ENCODE measurements at places on chromosomes 5 and 9. TPM values are rescaled to one million over a fixed set of nuclear protein-coding genes. Genes with fewer than 3 reads are reported as not detected.

Gene EGFLAM
- total RNA-seq = 0.69 TPM

Gene LCN9
- 0.57 TPM for total RNA-seq

Gene CCDC192
- total RNA-seq = 0.60 TPM

Gene DRD1
- not detected for total RNA-seq

Gene DND1
- total RNA-seq = 3.1 TPM

Gene TICAM2
- total RNA-seq = 1.1 TPM

Gene LRRC8A
- 38.2 TPM for total RNA-seq

Gene FAT2
- total RNA-seq = 0.07 TPM

Gene DMXL1
- total RNA-seq = 47.0 TPM

DNA sequence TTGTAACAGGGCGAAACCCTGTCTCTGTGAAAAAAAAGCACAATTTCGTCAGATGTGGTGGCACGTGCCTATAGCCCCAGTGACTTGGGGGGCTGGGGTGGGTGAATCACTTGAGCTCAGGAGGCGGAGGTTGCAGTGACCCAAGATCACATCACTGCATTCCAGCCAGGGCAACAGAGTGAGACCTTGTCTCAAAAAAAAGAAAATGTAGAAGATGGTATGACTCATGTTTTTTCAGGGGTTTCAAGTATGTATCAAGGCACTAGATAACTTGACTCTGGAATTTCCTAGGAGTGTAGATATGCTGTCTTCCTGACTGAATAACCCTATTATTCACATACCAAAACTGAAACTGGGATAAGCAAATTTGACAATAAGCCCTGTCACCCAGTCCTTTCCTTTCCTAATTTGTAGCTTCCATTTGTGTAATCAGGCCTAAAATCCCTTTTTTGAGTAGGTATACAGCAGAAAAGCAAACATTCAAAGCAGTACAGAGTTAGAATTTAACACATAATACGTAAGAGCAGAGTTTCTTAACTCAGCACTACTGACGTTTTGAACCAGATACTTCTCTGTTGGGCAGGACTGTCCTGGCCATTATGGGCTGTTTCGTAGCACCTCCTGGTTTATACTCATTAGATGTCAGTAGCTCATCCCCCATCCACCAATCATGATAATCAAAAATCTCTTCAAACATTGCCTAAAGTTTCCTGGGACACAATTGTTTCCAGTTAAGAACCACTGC, 17.3 kb upstream of the ANKRD18B start:
- H3K27ac ChIP-seq = peak overlapping the region; percentile 66
- H3K36me3 ChIP-seq = peaks cover 1% of the 10 kb centered on the region
- H3K27me3 ChIP-seq = no peaks in the 10 kb centered on the region
- H3K4me3 ChIP-seq = no peak overlapping the region

GRCh38 chr5:133952729-133953567, 15.5 kb downstream of the C5orf15 start:
- DNase-seq = no peak
- no peak overlapping the region for H3K4me3 ChIP-seq
- H3K36me3 ChIP-seq = peaks cover 8% of the 10 kb centered on the region
- no peaks in the 10 kb centered on the region for H3K27me3 ChIP-seq
- H3K27ac ChIP-seq = no peak overlapping the region
- H3K4me1 ChIP-seq = no peaks in the 10 kb centered on the region

DNA sequence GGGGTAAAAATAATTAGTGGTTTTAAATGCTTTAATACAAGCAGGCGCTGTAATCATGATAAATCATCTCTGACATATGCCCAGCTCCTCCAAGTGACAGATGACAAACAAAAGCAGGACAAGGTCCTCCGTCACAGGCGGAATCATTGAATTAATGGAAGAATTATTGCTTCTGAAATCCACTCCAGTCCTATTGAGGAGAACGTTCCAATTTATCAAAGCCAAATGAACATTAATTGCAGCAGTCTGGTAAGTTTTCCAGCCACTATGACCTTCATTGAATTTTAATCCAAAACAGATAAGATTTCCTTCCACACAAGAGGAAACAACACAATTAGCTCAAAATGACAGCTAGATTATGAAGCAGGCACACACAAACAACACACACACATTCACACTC, 136.8 kb downstream of the ASTN2 start:
- no peaks in the 10 kb centered on the region for H3K27me3 ChIP-seq
- peak overlapping the region; percentile 7 for H3K4me3 ChIP-seq
- H3K36me3 ChIP-seq = no peaks in the 10 kb centered on the region
- H3K4me1 ChIP-seq = peaks cover 25% of the 10 kb centered on the region

GRCh38 chr9:77507212-77507961, 140.7 kb downstream of the GNA14 start:
- H3K4me1 ChIP-seq = no peaks in the 10 kb centered on the region
- H3K4me3 ChIP-seq = no peak overlapping the region
- no peaks in the 10 kb centered on the region for H3K36me3 ChIP-seq
- no peak overlapping the region for H3K27ac ChIP-seq
- DNase-seq = no peak
- no peaks in the 10 kb centered on the region for H3K27me3 ChIP-seq

GRCh38 chr5:137481596-137481995, 17.5 kb downstream of the SPOCK1 start:
- no peaks in the 10 kb centered on the region for H3K27me3 ChIP-seq
- no peak for DNase-seq
- no peak overlapping the region for H3K27ac ChIP-seq
- no peaks in the 10 kb centered on the region for H3K36me3 ChIP-seq

DNA sequence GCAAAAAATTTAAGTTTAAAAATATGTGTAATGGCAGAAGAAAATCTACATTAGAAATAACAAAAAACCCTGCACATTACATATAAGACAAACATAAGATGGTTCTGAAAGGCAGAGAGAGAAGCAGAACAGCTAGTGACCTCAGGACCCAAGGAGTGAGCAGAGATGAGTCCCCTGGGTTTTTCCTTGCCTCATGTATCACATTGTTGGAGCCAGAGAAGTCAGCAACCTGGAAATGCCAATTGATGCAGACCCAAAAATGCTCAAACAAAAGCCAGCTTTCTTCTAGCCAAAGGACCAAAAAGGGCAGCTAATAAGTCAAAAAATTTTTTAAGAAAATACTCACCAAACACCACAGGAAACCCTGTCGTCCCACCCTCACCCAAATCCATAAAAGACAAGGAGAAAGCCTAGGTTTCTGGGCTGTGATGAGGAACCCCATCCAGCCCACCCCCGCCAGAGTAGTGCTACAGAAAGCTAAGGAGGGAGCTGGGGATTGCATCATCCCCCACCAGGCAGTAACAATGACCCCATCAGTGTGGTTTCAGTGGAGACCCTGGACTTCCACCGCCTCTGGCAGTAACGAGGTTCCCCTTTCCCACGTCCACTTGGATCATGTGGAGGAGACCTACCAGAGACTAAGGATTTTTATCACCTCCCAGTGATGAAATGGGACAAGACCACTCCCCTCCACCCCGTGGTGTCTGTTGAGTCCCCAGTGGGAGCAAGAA, 17.6 kb downstream of the DENND1A start:
- no peak overlapping the region for H3K27ac ChIP-seq
- no peaks in the 10 kb centered on the region for H3K27me3 ChIP-seq
- no peak overlapping the region for H3K4me3 ChIP-seq
- no peaks in the 10 kb centered on the region for H3K4me1 ChIP-seq
- H3K36me3 ChIP-seq = peaks cover 11% of the 10 kb centered on the region

DNA sequence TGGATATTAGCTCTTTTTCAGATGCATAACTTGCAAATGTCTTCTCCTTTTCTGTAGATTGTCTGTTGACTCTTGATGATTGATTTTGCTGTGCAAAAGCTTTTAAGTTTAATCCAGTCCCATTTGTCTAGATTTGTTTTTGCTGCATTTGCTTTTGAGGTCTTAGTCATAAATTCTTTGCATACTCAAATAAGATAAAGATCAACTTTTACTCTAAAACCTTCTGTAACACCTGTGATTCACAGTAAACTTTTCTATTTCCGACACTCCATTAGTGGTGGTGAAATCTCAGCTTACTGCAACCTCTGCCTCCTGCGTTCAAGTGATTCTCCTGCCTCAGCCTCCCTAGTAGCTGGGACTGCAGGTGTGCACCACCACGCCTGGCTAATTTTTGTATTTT, 239.0 kb upstream of the ST8SIA4 start:
- no peak overlapping the region for H3K27ac ChIP-seq
- no peak overlapping the region for H3K4me3 ChIP-seq
- no peaks in the 10 kb centered on the region for H3K4me1 ChIP-seq
- H3K27me3 ChIP-seq = no peaks in the 10 kb centered on the region

- H3K4me1 ChIP-seq = peaks cover 7% of the 10 kb centered on the region
- no peak overlapping the region for H3K4me3 ChIP-seq
- H3K27me3 ChIP-seq = no peaks in the 10 kb centered on the region
- peak overlapping the region; percentile 81 for H3K27ac ChIP-seq
- peaks cover 2% of the 10 kb centered on the region for H3K36me3 ChIP-seq
These were observed 46.2 kb upstream of the DENND4C start for GRCh38 chr9:19184144-19184917.

DNA sequence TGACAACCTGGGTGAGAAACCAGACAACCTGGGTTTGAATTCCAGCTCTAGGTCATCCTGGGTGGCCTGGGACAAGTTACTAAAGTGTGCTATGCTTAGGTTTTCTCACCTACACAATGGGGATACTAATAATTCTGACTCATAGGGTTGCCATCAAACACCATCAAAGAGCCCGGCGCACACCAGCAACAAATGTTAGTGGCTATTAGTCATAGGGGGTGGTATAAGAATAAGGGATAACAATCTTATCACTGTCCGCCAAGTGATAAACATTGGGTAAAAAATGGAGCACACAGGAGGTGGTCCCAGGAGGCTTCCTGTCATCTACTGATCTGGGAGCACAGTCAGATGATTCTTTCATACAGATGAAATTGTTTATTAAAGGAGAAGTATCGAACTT, 61.4 kb upstream of the AFAP1L1 start:
- H3K4me1 ChIP-seq = no peaks in the 10 kb centered on the region
- DNase-seq = no peak
- no peak overlapping the region for H3K4me3 ChIP-seq
- H3K27me3 ChIP-seq = peaks cover 13% of the 10 kb centered on the region

DNA sequence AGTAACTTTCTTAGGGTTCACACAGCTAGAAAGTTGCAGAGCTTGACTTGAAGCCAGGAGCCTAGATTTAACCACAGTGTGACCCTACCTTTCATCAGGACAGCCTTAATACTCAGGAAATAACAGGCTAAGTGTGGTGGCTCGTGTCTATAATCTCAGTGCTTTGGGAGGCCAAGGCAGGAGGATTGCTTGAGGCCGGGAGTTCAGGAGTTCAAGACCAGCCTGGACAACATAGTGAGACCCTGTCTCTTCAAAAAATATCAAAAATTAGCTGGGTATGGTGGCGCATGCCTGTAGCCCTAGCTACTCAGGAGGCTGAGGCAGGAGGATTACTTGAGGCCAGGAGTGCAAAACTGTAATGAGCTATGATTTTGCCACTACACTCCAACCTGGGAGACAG, 681.1 kb downstream of the MAT2B start:
- H3K27me3 ChIP-seq = no peaks in the 10 kb centered on the region
- peak overlapping the region; percentile 51 for H3K27ac ChIP-seq
- peaks cover 12% of the 10 kb centered on the region for H3K4me1 ChIP-seq
- H3K4me3 ChIP-seq = no peak overlapping the region
- H3K36me3 ChIP-seq = no peaks in the 10 kb centered on the region

DNA sequence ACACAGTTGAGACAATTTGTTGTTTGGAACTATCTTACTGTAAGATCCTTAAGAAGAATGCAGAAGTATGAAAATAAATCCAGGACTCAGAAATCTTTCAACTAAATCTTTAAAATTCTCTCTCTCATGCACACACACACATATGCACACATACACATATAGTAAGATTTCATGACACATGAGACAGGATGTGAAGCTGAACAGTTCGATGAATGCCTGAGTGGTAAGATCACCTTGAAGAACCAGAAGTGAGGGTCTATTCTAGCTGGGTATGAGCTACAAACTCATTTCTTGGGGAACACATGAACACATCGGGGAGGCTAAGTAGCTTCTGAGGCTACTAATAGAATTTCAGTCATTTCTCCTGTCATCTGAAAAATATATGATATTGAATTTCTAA, 153.6 kb downstream of the TMC1 start:
- no peaks in the 10 kb centered on the region for H3K27me3 ChIP-seq
- no peak for DNase-seq
- no peaks in the 10 kb centered on the region for H3K4me1 ChIP-seq
- H3K36me3 ChIP-seq = no peaks in the 10 kb centered on the region
- H3K27ac ChIP-seq = no peak overlapping the region

DNA sequence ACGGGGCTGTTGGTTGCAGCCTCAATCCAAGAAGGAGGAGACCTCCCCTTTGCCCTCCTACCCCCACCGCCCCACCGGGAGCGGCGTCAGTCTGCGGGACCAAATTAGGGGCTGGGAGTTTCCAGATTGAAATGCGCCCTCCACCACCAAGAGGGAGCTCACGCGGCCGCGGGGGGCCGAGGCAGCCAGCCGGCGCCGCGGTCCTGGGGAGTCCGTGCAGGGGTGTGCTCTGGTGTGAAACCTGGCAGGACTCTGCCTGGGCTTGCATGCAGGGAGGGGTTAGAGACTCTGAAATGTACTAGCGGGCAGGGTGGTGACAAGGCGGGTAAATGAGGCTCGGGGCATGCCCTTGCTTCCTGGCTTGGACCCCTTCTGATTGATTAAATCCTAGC, 989 bp upstream of the FBN2 start:
- peaks cover 36% of the 10 kb centered on the region for H3K27me3 ChIP-seq
- no peak overlapping the region for H3K27ac ChIP-seq
- H3K4me3 ChIP-seq = peak overlapping the region; percentile 81
- H3K36me3 ChIP-seq = no peaks in the 10 kb centered on the region
- DNase-seq = peak; percentile 10
- H3K4me1 ChIP-seq = peaks cover 6% of the 10 kb centered on the region

GRCh38 chr9:134371731-134372130, 45.5 kb downstream of the RXRA start:
- no peaks in the 10 kb centered on the region for H3K36me3 ChIP-seq
- peaks cover 23% of the 10 kb centered on the region for H3K4me1 ChIP-seq
- no peaks in the 10 kb centered on the region for H3K27me3 ChIP-seq
- H3K27ac ChIP-seq = no peak overlapping the region

DNA sequence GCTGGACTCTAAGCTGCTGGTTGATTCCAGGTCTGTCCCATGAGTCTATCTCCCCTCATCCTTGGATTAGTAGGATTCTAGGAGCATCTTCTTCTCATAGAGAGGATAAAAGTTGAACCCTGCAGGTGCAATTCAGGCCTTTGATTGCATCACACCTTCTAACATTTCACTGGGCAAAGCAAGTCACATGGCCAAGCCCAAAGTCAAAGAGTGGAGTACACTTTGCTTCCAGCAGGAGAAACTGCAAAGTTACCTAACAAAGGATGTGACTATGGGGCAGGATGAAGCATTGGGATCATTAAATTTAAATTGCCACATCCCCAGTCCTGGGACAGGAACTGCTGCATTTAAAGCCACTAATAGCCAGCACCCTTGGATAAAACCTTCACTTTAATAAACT, 51.0 kb upstream of the EGFLAM start:
- no peaks in the 10 kb centered on the region for H3K36me3 ChIP-seq
- H3K4me1 ChIP-seq = no peaks in the 10 kb centered on the region
- peaks cover 24% of the 10 kb centered on the region for H3K27me3 ChIP-seq
- no peak overlapping the region for H3K27ac ChIP-seq

- no peak for DNase-seq
- H3K27me3 ChIP-seq = no peaks in the 10 kb centered on the region
- H3K4me1 ChIP-seq = peaks cover 8% of the 10 kb centered on the region
- H3K36me3 ChIP-seq = peaks cover 6% of the 10 kb centered on the region
These were observed 10.7 kb downstream of the AP3B1 start for GRCh38 chr5:78283802-78284201.

GRCh38 chr5:137880313-137880712, 8.9 kb upstream of the PKD2L2 start:
- DNase-seq = no peak
- H3K27ac ChIP-seq = no peak overlapping the region
- H3K4me3 ChIP-seq = no peak overlapping the region

GRCh38 chr5:157594257-157594656, 18.7 kb upstream of the ADAM19 start:
- peaks cover 23% of the 10 kb centered on the region for H3K4me1 ChIP-seq
- no peak for DNase-seq
- no peaks in the 10 kb centered on the region for H3K27me3 ChIP-seq
- H3K36me3 ChIP-seq = no peaks in the 10 kb centered on the region
- no peak overlapping the region for H3K4me3 ChIP-seq

Data from progenitor cell of endocrine pancreas (in vitro differentiated cells).